ENCODE measurements at places on chromosomes 3 and 15.

GRCh38 chr15:25410649-25411048 lies 28.2 kb downstream of the UBE3A start:
- no peak overlapping the region for H3K4me3 ChIP-seq
- peaks cover 6% of the 10 kb centered on the region for H3K4me1 ChIP-seq
- H3K27me3 ChIP-seq: no peaks in the 10 kb centered on the region
- H3K36me3 ChIP-seq: no peaks in the 10 kb centered on the region
- H3K27ac ChIP-seq: no peak overlapping the region
- DNase-seq: no peak

- no peak for DNase-seq
- no peak overlapping the region for H3K27ac ChIP-seq
- H3K4me3 ChIP-seq: no peak overlapping the region
- H3K27me3 ChIP-seq: no peaks in the 10 kb centered on the region
Measured at GRCh38 chr3:72490688-72491435, 357.4 kb downstream of the SHQ1 start.

DNA sequence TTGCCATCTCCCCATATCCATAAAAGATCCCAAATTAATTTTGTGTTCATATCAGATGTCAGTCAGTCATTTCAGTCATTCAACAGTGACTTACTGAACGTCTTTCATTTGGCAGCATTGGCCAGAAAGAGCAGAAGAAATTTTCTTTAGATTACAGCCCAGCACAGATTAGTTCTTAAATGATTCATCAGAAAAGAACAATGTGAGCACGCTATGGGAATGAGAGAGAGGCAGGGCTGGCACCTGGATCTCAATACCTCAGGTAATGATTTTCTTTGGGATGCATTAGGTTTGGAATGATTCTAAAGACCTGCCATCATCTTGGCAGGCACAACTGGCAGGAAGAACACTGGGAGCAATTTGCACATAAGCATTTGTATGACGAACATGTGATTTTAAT lies 41.6 kb downstream of the FBN1 start:
- no peaks in the 10 kb centered on the region for H3K4me1 ChIP-seq
- no peaks in the 10 kb centered on the region for H3K36me3 ChIP-seq
- no peak overlapping the region for H3K27ac ChIP-seq
- DNase-seq: no peak
- no peaks in the 10 kb centered on the region for H3K27me3 ChIP-seq
- no peak overlapping the region for H3K4me3 ChIP-seq

GRCh38 chr3:174352227-174352626 lies 506.9 kb upstream of the NAALADL2 start:
- no peaks in the 10 kb centered on the region for H3K36me3 ChIP-seq
- DNase-seq: no peak
- no peaks in the 10 kb centered on the region for H3K27me3 ChIP-seq
- H3K4me3 ChIP-seq: no peak overlapping the region

- H3K4me1 ChIP-seq: no peaks in the 10 kb centered on the region
- H3K27me3 ChIP-seq: no peaks in the 10 kb centered on the region
- no peak overlapping the region for H3K4me3 ChIP-seq
- DNase-seq: no peak
Measured at GRCh38 chr15:42012241-42012640, 8.6 kb downstream of the PLA2G4E start.

GRCh38 chr3:171803044-171803443 lies 7.2 kb downstream of the PLD1 start:
- H3K27ac ChIP-seq: no peak overlapping the region
- H3K4me3 ChIP-seq: no peak overlapping the region
- H3K27me3 ChIP-seq: no peaks in the 10 kb centered on the region
- no peak for DNase-seq
- no peaks in the 10 kb centered on the region for H3K4me1 ChIP-seq

GRCh38 chr3:115857518-115858136 lies 234.3 kb downstream of the GAP43 start:
- DNase-seq: no peak
- no peak overlapping the region for H3K4me3 ChIP-seq
- H3K36me3 ChIP-seq: no peaks in the 10 kb centered on the region
- no peaks in the 10 kb centered on the region for H3K4me1 ChIP-seq
- H3K27ac ChIP-seq: no peak overlapping the region

DNA sequence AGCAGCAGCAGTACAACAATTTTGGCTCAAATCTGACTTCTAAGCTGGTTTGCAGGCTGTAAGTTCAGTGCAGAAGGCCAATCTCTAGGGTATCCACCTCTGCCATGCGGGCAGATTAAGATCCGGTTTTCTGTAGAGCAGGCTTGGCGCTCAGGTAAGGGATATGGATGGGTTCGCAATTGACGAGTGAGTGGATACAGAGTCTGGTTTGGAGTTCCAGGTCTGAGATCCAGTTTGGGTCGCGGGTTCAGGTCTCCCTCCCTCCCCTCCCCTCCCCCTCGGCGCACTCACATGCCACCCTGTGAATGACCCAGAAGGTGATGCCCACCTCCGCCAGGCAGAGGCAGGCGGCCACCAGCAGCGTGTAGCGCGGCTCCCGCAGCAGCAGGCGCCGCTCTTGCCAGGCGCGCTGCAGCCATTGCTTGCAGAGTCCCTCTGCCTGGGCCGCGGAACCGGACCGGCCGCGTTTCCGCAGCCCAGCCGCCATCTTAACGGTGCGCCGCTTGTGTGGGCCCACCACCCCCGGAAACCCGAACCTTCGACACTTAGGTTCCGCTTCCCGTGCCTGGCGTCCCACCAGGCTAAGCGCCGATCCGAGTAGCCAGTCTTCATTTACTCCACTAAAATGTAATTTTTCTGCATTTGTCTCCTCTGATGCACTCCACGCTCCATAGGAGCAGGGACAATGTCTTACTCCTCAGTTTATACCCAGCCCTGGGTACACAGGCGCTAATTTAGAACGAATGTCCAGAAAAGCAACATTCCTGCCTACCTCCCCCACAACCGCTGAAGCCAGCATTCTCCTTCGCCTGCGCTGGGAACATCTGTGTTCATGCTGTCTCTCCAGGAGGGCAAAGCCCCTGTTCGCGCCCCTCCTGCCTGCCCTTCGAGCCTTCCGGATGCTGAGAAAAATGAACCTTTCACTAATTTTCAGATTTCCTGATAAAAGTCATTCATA lies at the start of gene ALG3:
Gene ALG3, minus strand, starts transcription at position 509 of the 958 bp plus-strand sequence. Its CDS starts 22 bp downstream, at position 487.
- peaks cover 20% of the 10 kb centered on the region for H3K4me1 ChIP-seq
- H3K27ac ChIP-seq: peak within 1 kb of the TSS; percentile 62

GRCh38 chr3:139577909-139578308 lies 38.4 kb upstream of the RBP1 start:
- H3K27ac ChIP-seq: no peak overlapping the region
- no peaks in the 10 kb centered on the region for H3K4me1 ChIP-seq
- H3K27me3 ChIP-seq: no peaks in the 10 kb centered on the region
- no peaks in the 10 kb centered on the region for H3K36me3 ChIP-seq
- H3K4me3 ChIP-seq: no peak overlapping the region

DNA sequence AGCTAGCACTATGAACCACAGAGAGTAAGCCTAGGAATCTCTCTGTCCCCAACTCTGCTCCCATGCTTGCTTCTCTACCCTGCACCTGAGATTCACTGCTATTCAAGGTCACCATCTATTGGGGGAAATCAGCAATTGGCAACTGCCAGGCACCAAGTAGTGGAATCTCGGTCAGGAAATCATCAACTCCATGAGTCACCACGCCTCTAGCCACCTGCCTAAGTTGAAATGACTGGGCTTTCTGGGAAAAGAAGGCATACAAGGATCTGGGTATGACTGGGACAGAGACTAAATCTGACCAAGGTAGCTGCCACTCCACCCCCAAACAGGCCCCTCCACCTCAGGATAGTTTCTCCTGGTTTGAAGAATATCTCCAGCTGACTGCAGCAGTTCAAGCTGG lies 464.1 kb upstream of the CBLB start:
- no peak overlapping the region for H3K4me3 ChIP-seq
- H3K27ac ChIP-seq: no peak overlapping the region
- H3K27me3 ChIP-seq: no peaks in the 10 kb centered on the region
- DNase-seq: no peak
- H3K4me1 ChIP-seq: peaks cover 3% of the 10 kb centered on the region

DNA sequence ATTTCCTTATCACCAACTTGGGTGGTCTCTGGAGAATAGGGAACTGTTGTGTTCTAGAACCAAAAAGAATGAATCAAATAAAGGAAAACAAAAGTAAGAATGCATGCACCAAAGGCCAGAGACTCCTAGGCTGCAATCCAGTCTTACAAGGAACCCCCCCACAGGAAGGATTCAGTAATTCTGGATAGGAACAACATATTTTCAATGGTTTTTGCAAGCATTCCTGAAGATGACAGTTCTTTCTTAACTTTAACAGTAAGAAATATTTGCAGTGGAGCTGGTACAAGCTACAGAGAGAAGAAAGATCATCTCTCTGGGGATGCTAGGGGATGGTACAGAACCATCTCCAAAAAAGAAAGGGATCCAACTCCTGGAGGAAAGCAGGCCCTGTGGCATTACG lies 116.2 kb upstream of the CHRM5 start:
- no peaks in the 10 kb centered on the region for H3K4me1 ChIP-seq
- H3K36me3 ChIP-seq: no peaks in the 10 kb centered on the region
- no peak overlapping the region for H3K27ac ChIP-seq
- no peaks in the 10 kb centered on the region for H3K27me3 ChIP-seq

DNA sequence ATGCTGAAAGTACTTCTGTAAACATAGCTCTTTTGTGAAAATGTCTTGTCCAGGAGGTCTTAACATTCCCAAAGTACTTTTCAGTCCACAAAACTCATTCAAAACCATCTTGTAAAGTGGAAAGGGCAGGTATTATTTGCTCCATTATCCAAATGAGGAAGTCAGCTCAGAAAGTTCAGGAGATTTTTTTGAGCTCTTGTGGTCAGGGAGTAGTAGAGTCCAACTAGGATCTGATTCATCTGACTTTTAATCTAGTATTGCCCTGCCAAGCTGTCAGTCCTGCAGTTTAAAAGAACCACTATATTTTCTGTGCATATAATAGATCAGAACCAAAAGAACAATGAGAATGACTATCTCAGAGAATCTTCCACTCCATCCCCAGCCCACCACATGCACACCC lies 83.5 kb downstream of the FOXB1 start:
- no peak overlapping the region for H3K27ac ChIP-seq
- no peaks in the 10 kb centered on the region for H3K36me3 ChIP-seq
- H3K27me3 ChIP-seq: no peaks in the 10 kb centered on the region
- no peak for DNase-seq
- no peaks in the 10 kb centered on the region for H3K4me1 ChIP-seq

DNA sequence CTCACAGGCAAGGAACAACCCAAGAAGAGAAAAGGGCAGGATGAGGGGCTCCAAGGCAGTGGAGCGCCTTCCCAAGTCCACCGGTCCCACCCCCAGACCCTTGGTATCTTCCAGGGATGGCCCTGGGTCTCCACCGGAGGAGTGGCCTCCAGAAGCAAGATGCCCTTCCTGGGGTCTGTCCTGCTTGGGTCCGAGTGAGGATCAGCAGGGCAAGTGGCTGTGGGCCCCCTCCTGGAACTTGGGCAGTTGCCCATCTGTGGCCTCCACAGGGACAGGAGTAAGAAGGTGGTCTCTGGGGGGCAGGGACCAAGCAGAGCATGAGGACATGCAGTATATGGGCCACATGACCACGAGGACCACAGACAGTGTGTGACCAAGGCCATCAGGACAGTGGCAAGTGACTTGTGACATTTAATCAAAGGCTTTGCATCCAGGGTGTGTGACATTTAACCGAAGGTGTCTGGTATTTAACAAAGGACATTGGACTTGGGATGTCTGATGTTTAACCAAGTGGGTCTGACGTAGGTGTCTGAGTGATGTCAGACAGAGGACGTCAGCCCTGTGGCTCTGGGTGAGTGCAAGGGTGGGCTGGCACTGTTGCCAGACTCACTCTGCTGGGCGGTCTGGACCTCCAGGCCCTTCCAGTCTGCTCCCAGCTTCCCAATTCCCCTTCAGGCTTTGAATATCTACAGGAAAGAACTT lies 34.7 kb downstream of the SCN5A start:
- H3K4me3 ChIP-seq: no peak overlapping the region
- no peaks in the 10 kb centered on the region for H3K4me1 ChIP-seq
- H3K27ac ChIP-seq: no peak overlapping the region
- no peak for DNase-seq
- H3K27me3 ChIP-seq: no peaks in the 10 kb centered on the region
- H3K36me3 ChIP-seq: no peaks in the 10 kb centered on the region

DNA sequence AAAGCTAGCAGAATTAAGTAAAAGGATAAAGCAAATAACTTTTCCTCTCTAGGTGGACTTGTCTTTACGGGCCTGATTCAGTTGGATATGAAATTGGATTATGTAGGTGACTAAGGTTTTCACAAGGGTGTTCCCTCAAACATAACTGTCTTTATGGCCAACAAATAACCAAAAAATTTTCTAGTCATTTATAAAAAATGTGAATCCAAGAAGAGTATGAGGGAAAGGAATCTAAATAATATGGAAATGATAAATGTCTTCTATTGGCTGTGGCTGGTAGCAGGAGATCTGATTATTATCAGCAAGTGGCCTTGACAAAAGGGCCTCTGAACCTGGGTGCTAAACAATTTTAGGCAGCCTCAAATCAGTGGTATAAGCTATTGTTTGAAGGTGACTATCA lies 594.0 kb upstream of the UBE2E2 start:
- no peaks in the 10 kb centered on the region for H3K4me1 ChIP-seq
- DNase-seq: no peak
- no peaks in the 10 kb centered on the region for H3K36me3 ChIP-seq
- H3K27ac ChIP-seq: no peak overlapping the region
- no peaks in the 10 kb centered on the region for H3K27me3 ChIP-seq
- no peak overlapping the region for H3K4me3 ChIP-seq

DNA sequence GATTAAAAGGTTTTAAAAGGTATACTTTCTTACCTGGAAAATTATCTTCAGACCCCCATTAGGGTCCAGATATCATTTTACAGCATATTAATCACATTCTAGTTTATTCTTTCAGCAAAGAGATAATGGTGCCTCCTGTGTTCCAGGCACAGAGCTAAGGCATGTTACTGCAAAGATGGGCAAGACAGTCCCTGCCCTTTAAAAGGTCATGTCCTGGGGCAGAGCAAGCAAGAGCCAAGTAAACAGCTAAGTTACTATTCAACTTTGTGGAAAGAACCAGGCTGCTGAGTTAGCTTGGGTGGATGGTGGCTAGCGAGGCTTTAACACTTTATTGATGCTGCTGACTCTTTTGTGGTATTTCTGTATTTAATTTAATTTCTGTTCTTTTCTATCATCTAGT lies 75.0 kb downstream of the LRRC28 start:
- no peaks in the 10 kb centered on the region for H3K36me3 ChIP-seq
- no peak overlapping the region for H3K27ac ChIP-seq
- no peaks in the 10 kb centered on the region for H3K27me3 ChIP-seq
- no peak for DNase-seq

- H3K36me3 ChIP-seq: no peaks in the 10 kb centered on the region
- DNase-seq: no peak
- peaks cover 15% of the 10 kb centered on the region for H3K27me3 ChIP-seq
- no peak overlapping the region for H3K4me3 ChIP-seq
Measured at GRCh38 chr3:24490151-24490550, 4.5 kb downstream of the THRB start.

GRCh38 chr15:71237456-71238188 lies 122.4 kb downstream of the THSD4 start:
- no peak overlapping the region for H3K4me3 ChIP-seq
- H3K27ac ChIP-seq: no peak overlapping the region
- no peaks in the 10 kb centered on the region for H3K4me1 ChIP-seq

- no peak overlapping the region for H3K4me3 ChIP-seq
- H3K36me3 ChIP-seq: no peaks in the 10 kb centered on the region
- H3K4me1 ChIP-seq: no peaks in the 10 kb centered on the region
- H3K27ac ChIP-seq: no peak overlapping the region
- DNase-seq: peak; percentile 68
Measured at GRCh38 chr3:27467545-27467944, 16.6 kb downstream of the SLC4A7 start.
